ENCODE measurements at places on chromosomes 7 and 10.

GRCh38 chr7:13841284-13841683, 148.2 kb downstream of the ETV1 start:
- DNase-seq, result no peak

- no peak for DNase-seq
Measured at GRCh38 chr10:131960631-131961046, 21.1 kb downstream of the BNIP3 start.

DNA sequence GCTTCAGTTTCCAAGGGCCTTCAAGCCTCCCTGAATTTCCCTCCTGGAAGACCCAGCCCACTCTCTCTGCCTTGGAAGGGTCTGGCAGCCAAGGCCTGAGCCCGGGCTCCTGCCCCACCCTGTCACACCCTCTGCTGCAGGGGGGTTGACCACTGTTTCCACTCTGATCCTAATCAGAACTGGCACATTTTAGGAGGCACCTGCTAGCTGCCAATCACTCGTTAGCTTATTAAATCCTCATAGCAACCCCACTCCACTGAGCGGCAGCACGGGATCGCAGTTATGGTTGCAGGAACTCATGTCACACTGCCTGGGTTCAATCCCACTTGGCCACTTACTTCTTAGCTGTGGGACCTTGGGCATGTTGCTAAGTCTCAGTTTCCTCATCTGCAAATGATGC, 12.9 kb downstream of the HSPB1 start:
- DNase-seq, result peak; percentile 89

DNA sequence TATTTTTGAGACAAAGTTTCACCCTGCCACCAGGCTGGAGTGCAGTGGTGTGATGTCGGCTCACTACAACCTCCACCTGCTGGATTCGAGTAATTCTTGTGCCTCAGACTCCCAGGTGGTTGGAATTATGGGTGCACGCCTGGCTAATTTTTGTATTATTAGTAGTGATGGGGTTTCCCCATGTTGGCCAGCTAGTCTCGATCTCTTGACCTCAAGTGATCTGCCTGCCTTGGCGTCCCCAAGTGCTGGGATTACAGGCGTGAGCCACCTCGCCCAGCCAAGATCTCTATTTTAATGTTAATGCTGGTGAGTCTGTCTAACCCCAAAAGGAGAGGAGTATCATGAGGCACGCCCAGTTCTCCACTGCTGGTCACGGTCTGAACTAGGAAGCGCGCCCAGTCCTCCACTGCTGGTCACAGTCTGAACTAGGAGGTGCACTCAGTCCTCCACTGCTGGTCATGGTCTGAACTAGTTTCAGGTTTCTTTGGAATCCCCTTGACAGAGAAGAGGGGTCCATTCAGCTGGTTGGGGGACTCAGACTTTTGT, 5.6 kb upstream of the LRRC27 start:
- DNase-seq, result no peak

DNA sequence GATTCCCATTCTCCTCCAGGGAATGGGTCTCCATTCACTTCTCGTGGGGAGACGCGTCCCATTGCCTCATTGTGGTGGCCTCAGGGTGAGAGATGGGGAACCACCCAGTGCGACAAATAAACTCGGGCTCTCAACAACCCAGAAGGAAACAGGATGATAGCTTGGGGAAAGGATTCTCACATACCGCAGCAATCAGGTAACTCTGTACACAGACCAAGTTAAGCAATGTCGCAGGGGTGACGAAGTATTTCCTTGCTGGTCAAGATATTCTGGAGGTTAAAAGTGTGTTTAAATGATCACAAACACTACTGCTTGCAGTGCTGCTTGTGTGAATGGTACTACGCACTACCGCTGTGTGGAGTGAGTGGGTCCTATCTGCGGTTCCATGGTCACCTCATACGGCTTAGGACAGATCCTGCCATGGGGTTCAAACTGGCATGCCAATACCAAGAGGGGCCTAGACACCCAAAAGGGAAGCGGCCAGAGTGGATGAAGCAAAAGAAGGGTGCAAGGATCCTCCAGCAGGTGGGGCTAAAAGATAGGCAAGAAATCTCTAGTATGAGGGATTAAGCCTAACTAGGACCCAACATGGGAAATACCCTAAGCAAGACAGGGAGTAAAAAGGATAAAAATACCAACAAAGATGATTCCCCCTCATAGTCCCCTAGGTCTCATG, 143.8 kb upstream of the TMEM106B start:
- DNase-seq, result peak; percentile 64

GRCh38 chr7:152553671-152554317, 118.0 kb upstream of the KMT2C start:
- no peak for DNase-seq

DNA sequence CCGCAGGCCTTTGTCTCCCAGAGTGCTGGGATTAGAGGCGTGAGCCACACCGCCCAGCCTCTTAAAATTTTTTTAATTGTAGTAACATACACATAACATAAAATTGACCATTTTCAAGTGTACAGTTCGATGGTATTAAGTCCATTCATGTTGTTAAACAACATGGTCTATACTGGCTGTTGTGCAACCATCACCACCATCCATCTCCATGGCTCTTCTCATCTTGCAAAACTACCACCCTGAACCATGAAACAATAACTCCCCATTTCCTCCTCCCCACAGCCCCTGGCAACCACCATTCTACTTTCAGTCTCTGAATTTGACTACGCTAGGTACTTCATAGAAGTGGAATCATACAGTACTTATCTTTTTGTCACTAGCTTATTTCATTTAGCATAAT, 7.9 kb upstream of the ZFYVE27 start:
- DNase-seq, result no peak

DNA sequence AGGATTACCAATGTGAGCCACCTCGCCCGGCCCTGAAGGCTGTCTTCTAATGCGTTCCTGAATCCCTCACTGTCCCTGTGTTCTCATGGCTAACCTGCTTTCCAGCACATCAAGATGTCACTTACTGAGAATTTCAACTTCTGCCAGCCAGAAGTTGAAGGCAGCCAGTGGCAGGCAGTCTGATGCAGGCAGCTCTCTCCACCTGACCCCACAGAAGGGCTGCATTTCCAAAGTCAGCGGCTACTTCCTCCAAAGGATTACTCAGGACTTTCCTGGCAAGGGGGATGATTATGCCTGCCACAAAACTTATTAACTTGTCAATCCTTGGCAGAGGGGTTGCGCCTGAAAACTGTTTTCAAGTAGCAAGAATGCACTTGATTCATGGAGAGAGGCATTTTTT, 1219.4 kb downstream of the TYW1 start:
- DNase-seq, result no peak

DNA sequence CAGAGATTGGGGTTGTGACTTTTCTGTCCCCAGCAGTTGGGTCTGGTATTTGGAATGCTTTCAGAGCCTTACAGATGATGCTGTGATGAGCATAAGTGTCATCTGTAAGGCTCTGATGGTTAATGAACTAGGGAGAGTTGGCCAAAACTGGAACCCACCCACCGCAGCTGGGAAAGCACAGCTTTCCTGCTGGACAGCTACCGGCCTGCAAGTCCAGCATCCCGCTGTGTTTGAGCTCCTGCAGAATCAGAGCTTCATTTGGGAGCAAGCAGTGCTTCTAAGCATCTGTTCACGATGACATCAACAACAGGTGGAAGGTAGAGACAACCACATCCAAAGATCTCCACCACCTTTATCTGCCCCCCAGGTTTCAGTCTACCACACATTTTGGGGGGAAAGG, 11.7 kb downstream of the UCN3 start:
- no peak for DNase-seq

- DNase-seq, result no peak
Measured at GRCh38 chr10:101903827-101904550, 60.4 kb upstream of the KCNIP2 start.

DNA sequence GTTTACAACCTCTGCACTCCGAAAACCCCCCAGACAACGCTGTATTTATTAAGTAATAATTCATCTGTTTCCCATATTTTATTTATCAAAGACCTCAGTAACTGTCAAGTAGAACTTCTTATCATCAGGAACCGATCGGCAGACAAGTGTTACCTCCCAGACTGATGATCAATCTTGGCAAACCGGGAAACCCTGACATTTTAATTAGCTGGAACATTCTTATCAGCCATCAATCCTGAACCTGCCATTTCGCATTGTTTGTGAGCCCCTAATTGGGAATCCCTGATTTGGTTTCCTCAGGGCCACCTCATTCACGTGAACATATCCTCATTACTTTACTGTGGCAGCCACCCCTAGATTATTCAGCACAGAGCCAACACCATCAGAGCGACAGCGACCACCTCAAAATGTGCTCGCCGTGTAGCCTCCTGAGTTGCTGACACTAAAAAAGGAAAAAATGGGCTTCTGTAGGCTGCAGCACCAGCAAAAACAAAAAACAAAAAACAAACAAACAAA, 93.6 kb upstream of the SDK1 start:
- no peak for DNase-seq

DNA sequence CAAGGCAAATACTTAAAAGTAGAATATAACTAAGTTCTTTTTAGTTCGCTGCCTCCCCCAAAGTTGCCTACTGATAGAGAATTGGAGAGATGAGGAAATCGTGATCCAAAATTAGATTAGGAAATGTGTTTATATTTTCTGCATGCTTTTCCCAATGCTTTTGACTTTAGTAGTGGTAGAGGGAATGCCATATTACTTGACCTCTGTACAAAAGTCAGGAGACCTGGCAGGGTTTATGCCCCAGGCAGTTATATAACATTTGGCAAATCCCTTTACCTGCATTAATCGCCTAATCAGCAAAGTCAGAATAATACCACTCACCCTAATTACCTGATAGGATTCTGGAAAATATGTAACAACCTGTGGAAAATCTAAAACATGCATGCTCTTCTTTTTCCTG, 142.9 kb downstream of the ANKRD30A start:
- no peak for DNase-seq

GRCh38 chr7:4144172-4144701, 537.9 kb upstream of the FOXK1 start:
- DNase-seq, result no peak

GRCh38 chr10:60298408-60299389, 91.0 kb downstream of the ANK3 start:
- no peak for DNase-seq

DNA sequence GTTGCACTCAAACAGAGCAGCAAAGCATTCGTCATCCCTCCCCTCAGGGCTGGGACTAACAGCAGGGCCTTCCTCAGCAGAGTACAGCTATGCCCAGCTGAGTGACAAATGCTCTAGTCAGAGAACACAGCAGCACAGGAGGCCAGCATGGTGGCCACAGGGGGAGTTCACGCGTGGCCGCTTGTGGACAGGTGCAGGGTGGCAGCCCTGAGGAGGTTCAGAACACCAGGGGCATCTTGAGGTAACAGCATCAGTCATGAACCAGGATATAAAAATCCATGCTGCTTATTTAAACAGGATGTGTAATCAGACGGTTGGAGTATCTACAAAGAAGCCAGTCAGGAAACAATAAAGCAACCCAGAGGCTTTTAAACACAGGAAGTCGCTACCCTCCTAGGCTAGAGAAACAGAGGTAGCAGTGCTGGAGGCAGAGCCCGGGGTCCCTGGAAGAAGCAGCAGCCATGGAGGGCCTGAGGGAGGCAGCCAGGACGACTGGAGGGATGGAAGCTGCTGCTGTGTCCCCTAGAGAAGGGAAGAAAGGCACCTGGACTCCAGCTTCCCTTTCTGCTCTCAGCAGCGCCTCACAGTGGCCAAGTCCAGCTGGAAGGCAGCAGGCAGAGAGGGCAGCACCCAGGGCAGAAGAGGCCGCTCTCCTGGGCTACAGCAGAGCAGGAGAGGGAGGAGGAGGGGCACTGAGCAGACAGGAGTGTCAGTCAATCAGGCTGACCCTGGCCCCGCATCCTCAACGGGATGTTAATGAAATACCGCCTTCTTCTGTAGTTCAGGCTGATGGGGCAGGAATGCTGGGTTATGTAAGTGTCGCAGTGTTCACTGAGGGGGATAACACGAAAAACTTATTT, 70.8 kb upstream of the UCN3 start:
- DNase-seq, result peak; percentile 66

- DNase-seq, result no peak
Measured at GRCh38 chr10:88647061-88647615, 17.1 kb upstream of the LIPF start.

DNA sequence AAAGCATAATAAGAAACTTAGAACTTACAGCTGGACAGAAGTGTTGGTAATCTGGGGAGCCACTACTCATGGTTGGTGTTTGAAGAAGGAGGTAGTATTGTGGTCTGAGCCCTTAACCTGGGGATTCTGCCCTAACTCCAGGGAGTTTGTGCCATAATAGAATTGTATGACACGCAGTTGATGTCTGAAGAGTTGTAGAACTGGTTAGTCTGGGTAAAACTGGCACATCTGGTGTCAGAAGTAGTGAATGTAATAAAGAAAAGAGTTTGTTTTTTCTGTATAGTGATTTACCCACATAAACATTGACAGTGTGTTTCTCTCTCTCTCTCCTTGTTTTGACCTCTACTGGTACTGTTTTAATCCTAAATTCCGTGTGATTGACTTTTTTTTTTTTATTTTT, 448.1 kb upstream of the SEMA3D start:
- no peak for DNase-seq

DNA sequence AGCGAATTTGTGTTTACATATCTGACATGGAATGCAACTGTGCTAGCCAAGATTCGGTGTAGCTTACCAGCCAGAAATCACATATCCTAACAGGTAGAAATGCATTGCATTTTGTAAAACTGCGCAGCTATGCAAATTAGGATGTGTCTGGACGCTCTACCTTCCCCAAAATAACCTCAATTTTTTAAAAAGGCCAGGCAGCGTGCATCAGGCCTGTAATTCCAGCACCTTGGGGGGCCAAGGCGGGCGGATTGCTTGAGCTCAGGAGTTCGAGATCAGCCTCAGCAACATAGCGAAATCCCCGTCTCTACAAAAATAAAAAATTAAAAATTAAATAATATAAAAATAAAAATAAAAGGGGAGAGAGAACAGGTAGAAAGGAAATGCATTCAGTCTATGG, 305.0 kb downstream of the TYW1 start:
- DNase-seq, result no peak

DNA sequence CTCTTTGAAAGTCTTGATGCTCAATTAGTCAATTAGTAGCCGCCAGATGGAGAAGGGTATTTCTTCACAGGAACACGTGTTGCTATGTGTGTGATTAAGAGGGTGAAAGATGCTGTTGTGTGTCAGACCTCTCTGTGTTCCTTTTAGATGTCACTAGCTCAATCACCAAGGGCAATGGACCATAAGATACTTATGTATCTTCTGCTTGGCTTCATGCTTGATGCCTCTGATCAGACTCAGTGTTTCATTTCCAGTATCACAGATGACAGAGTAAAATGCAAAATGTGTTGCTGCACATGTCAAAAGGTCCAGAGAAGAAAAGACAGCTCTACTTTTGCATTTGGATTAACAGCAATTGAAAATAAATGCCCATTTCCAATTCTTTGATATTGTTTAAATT, 865.9 kb downstream of the CNTNAP2 start:
- DNase-seq, result no peak

Data from hematopoietic multipotent progenitor cell treated with erythropoietin and hydrocortisone succinate and interleukin-3 and kit ligand, for 8 days (in vitro differentiated cells).